GM18507 (cell line): ENCODE measurements at places on chromosomes 4 and X.

DNA sequence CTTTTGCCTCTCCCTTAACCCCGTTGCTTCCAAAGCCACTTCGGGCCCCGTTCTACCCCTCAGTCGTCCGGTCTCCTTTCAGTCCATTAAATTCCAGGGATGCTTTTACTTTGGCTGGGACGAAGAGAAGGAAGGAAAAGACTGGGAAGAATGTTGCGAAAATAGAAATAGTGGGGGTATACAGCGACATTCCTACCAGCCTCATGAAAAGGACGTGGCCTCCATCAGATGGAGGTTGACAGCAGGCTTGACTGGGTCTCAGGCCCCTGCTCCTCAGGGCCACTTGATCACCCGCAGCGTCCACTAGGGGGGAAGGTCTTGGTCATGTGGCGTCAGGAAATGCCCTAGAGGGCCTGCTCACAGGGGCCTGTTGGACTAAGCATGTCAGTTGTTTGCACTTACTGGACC lies 657 bp upstream of the ANKRD50 start:
- DNase-seq = no peak

GRCh38 chrX:135652602-135653001 lies 60.8 kb upstream of the CT45A1 start:
- no peak for DNase-seq

GRCh38 chr4:53233114-53233795 lies 132.6 kb downstream of the SCFD2 start:
- no peak for DNase-seq

- DNase-seq = no peak
These were observed 47.9 kb downstream of the EFNB1 start for GRCh38 chrX:68876731-68877130.

DNA sequence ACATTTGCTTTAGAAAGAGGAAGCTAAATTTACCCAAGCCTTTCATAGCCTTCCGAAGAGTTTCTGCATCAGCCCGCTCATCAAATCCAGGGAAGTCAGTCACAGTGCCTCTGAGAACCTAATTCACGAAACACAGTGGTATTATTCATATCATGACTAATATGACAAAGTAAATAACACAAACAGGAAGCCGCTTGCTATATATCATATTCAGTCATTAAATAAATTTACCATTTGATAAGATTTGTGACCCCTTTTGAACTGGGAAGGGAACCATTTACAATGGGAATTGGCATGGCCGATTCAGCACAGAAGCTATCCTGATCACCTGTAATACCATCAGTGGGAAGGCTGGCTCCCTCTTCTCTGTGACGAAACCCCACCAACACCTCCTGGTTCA lies 10.5 kb downstream of the ANXA5 start:
- DNase-seq = no peak

GRCh38 chr4:2179717-2180116 lies 62.2 kb downstream of the HAUS3 start:
- DNase-seq = no peak

- no peak for DNase-seq
These were observed 14.9 kb upstream of the ANKRD50 start for GRCh38 chr4:124727331-124727890.

GRCh38 chr4:8328866-8329559 lies 59.5 kb downstream of the HTRA3 start:
- DNase-seq = no peak

DNA sequence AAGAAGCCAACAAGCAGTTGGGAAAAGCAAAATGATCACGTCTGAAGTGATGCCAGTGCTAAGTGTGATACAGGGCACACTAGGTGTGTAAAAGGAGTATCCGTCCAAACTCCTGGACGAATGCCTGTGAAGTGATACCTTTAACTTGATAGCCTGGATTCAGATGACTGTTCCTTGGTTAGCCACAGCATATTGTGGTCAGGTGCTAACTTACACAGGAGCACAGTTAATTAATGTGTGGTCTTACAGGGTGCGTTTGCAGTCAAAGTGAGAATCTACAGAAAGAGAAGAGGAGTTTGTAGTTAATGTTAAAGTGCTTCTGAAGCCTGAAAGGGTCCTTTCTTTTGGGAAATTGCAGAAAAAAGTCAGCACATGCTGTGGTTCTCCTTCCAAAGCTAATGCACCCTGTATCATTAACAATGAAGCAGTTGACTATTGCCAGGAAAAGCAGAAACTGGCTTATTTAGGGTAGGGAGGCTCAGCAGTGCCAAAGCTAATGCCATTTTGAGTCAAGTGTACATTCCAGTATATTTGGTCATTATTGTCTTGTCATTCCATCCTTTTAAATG lies 61.1 kb downstream of the DCLK2 start:
- DNase-seq = no peak

GRCh38 chr4:42985976-42986375 lies 93.5 kb downstream of the GRXCR1 start:
- no peak for DNase-seq

DNA sequence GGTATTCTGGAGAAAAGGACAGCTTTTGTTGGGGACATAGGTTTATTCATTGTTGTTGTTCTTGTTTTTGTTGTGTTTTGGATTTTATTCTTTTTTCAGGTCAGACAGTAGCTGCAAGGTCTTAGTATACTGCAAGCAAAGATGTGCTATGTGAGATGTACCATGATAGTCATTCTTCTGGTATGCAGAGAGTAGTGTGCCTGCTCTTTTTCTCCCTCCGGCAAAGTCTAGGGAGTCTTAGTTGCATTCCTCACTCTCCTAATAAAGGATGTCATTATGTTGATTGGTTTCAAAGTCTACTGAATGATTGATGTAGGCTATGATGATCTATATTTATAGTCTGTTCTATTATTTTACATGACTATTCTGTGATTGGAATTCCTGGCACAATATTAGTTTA lies 119.9 kb upstream of the POF1B start:
- DNase-seq = no peak

- no peak for DNase-seq
These were observed 11.5 kb downstream of the CLCN4 start for GRCh38 chrX:10168226-10168625.

GRCh38 chr4:37891260-37892159 lies 626 bp downstream of the TBC1D1 start:
- DNase-seq = peak; percentile 52

- DNase-seq = no peak
These were observed 9.8 kb downstream of the MAGED2 start for GRCh38 chrX:54817220-54817820.

DNA sequence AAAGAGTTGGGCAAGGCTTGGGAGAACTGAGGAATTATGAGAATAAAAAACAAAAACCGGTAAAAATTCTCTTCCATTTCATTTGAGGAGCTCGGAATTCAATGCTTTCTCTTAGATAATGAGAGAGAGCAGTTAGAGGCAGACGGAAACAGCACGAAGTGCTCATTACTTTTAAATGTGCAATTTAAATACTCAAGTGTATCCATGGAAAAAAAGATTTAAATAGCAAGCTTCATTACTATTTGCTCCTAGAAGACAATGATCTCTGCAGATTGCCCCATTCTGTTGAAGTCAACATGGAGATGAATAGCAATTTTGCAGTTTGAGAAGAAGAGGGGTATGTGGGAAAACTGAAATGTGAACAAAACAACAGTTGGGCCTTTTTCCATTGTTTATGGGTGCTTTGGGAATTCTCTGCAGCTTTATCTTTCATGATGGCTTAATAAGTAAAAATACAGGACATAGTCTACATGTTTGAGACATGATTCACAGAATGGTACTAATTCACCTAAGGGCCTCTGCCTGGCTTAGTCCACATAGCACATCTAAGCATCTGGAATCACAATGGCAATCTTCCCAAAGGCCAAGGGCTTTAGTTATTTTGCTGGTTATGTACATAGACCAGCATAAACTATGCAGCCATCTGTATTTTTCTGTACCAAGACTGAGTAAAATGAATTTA lies 512.7 kb upstream of the FAT1 start:
- DNase-seq = no peak

DNA sequence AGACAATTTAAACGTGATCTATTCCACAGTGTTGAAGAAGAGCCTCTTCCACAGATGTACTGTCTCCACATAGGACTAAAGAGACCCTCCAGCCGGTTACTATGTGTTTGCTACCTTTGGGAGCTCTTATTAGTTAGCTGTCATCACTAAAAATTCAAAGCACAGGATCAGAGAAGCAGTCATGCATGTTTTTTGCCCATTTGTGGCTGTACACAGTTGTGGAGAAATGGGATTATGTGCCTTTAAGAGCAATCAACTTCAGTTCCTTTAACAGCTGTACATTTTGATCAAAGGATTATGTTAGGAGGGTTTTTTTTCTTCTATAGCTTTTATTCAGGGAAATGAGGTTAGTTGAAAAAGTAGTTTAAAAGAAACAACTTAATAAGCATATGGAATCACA lies 149.0 kb upstream of the SPOCK3 start:
- DNase-seq = no peak

- DNase-seq = no peak
These were observed 180.5 kb downstream of the EFHC2 start for GRCh38 chrX:44162964-44163475.

DNA sequence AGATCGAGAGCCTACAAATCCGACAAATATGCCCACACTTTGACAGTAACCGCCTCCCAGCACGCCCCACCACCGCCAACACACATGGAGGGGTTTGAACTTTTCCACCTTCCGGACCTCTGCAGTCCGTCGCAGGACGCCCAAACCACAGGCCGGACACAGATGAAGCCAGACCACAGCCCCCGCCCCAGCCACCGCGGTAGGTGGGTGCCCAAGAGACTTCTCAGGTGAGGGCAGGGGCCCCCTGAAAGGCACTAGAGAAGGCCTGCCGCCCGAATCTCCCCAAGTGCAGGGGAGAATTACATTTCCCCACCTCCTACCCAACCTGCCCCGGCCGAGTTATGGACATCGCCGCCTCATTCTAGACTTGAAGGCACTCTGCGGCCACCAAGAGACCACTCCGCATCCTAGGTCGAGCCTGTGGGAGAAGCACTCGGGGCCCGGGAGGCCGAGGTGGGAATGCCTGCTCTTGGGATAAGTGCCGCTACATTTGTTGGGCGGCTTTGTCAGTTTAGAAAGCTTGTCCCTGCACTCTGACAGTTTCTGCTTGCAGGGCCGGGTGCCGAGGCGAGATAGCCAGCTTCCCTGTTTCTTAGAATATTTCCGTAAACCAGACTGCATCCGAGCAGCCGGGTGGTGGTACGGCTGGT lies 21.5 kb downstream of the HAND2 start:
- DNase-seq = no peak

GRCh38 chr4:37885496-37885895 lies 5.4 kb upstream of the TBC1D1 start:
- DNase-seq = no peak

- DNase-seq = no peak
These were observed 191.8 kb downstream of the RAB28 start for GRCh38 chr4:13292372-13292771.

GRCh38 chr4:42676066-42676951 lies 19.4 kb upstream of the ATP8A1 start:
- no peak for DNase-seq

DNA sequence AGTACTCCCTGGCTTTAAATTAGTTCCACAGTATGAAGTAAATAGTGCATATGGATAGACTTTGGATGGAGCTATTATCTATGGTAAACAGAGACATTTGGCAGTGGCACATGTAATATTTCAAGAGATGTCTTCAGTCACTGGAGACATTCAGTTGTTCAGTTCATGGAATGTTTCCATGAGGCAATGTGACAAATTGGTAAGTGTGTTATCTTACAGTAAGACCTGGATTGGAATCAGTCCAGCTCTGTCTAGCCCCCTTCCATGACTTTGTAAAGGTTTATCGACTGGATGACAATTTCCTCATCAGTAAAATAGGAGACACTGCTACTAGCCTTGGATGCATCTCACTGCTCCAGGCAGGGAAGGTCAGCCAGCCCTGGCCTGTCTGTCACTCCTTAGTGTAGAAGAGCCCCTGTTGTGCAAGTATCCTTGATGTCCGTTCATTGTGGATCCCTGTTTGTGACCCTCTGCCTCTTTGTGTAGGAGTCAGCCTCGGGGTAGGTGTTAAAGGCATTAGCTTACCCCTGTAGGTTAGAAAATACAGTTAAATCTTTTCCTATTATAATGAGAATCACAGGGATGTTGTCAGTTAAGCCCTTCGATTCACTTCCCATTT lies 335.9 kb downstream of the ANK2 start:
- DNase-seq = no peak

GRCh38 chr4:81652069-81652478 lies 180.4 kb upstream of the RASGEF1B start:
- DNase-seq = no peak

DNA sequence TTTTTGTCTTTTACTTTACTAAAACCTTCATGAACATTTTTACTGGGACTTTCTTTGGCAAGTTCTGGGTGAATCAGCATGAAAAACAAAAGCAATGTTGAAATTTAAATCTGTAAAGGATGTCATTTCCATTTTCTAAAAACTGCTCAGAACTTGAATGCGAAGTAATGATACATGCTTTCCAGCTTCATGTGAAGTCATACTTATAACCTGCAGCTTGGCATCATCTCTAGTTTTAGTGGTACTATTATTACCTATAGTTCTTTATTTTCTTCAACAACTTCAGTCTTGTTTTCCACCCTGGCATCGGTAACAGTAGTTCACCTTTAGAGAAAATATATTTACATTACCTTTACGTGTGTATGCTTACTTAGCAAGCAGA lies 421.4 kb upstream of the DIPK2B start:
- DNase-seq = no peak

DNA sequence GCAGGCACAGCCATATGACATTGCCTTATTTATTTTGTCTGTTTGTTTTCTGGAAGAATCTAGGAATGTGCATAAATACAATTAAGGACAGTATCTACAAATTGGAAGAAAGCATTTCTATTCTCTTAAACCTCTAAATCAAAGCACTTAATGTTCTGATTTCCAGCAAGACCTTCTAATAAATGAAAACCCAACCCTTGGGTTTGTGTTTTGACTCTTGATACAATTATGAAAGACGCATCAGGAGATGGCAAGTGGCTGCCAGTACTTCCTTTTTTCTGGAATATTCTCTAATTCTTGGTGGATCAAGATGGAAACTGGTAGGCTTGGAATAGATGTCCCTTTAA lies 437 bp upstream of the CPE start:
- no peak for DNase-seq

- DNase-seq = no peak
These were observed 24.3 kb downstream of the TMEM255A start for GRCh38 chrX:120286733-120287512.

GRCh38 chr4:188728359-188728758 lies 589.1 kb downstream of the TRIML1 start:
- DNase-seq = no peak

- DNase-seq = no peak
These were observed 68.0 kb upstream of the MSX1 start for GRCh38 chr4:4791299-4792111.

- DNase-seq = no peak
These were observed 151.3 kb upstream of the LEF1 start for GRCh38 chr4:108320061-108320460.
